Activated naive CD4-positive, alpha-beta T cell treated with anti-CD3 and anti-CD28 coated beads, Interleukin-2, amount 10 ng/mL, durations not matched to agents 5 hours and 36 hours (primary cell): ENCODE measurements at places on chromosomes 3 and 15. TPM values are rescaled to one million over a fixed set of nuclear protein-coding genes. Genes with fewer than 3 reads are reported as not detected.

RLBP1 gene
- not detected for total RNA-seq

LCTL gene
- total RNA-seq = not detected

SNX4 gene
- total RNA-seq = 29.5 TPM

ITIH1 gene
- not detected for total RNA-seq

ALG3 gene
- 37.9 TPM for total RNA-seq

SLC12A1 gene
- not detected for total RNA-seq

RTP3 gene
- total RNA-seq = not detected

TMEM45A gene
- 0.19 TPM for total RNA-seq

HYKK gene
- 3.8 TPM for total RNA-seq

CKMT1A gene
- not detected for total RNA-seq

LRRN1 gene
- total RNA-seq = 1.9 TPM

CELF6 gene
- total RNA-seq = 0.91 TPM

CILP gene
- 0.05 TPM for total RNA-seq

TERC gene
- total RNA-seq = 5.9 TPM

ACOX2 gene
- total RNA-seq = not detected

GABRB3 gene
- total RNA-seq = 0.07 TPM

SLC41A3 gene
- total RNA-seq = 35.6 TPM

FGF7 gene
- not detected for total RNA-seq

CHRM5 gene
- not detected for total RNA-seq

GOLGA8N gene
- total RNA-seq = 5.3 TPM

PPP1R14D gene
- not detected for total RNA-seq

ITPKA gene
- total RNA-seq = 0.33 TPM

VGLL3 gene
- not detected for total RNA-seq

SEMA5B gene
- not detected for total RNA-seq

AGTR1 gene
- not detected for total RNA-seq

DNAH1 gene
- total RNA-seq = 26.3 TPM

NANOGP8 gene
- not detected for total RNA-seq

SOX2 gene
- not detected for total RNA-seq

ARHGEF26 gene
- 0.14 TPM for total RNA-seq

GPR87 gene
- not detected for total RNA-seq

EIF1B gene
- total RNA-seq = 33.7 TPM

FANCI gene
- total RNA-seq = 161 TPM
